ENCODE measurements at places on chromosomes 11 and 22.

- no peaks in the 10 kb centered on the region for H3K36me3 ChIP-seq
- no peak overlapping the region for H3K27ac ChIP-seq
- H3K27me3 ChIP-seq = no peaks in the 10 kb centered on the region
- H3K4me3 ChIP-seq = no peak overlapping the region
- DNase-seq = no peak
- H3K4me1 ChIP-seq = no peaks in the 10 kb centered on the region
Observed at GRCh38 chr11:15641271-15642045, 526.7 kb downstream of the INSC start.

GRCh38 chr11:68584097-68584496 is 100.2 kb upstream of the GAL start:
- no peak for DNase-seq
- no peaks in the 10 kb centered on the region for H3K36me3 ChIP-seq
- peaks cover 7% of the 10 kb centered on the region for H3K4me1 ChIP-seq
- H3K4me3 ChIP-seq = no peak overlapping the region
- no peak overlapping the region for H3K27ac ChIP-seq
- H3K27me3 ChIP-seq = no peaks in the 10 kb centered on the region

GRCh38 chr11:17563231-17563646 is 16.2 kb downstream of the OTOG start:
- H3K4me3 ChIP-seq = no peak overlapping the region
- no peaks in the 10 kb centered on the region for H3K27me3 ChIP-seq
- DNase-seq = no peak
- H3K4me1 ChIP-seq = no peaks in the 10 kb centered on the region

- H3K4me3 ChIP-seq = no peak overlapping the region
- no peak for DNase-seq
- H3K4me1 ChIP-seq = no peaks in the 10 kb centered on the region
- no peaks in the 10 kb centered on the region for H3K27me3 ChIP-seq
- no peaks in the 10 kb centered on the region for H3K36me3 ChIP-seq
Observed at GRCh38 chr11:116605543-116606459, 167.0 kb downstream of the BUD13 start.
